Osteoblast (primary cell): ENCODE measurements at places on chromosomes 2 and 18. TPM values are rescaled to one million over a fixed set of nuclear protein-coding genes. Genes with fewer than 3 reads are reported as not detected.

DNA sequence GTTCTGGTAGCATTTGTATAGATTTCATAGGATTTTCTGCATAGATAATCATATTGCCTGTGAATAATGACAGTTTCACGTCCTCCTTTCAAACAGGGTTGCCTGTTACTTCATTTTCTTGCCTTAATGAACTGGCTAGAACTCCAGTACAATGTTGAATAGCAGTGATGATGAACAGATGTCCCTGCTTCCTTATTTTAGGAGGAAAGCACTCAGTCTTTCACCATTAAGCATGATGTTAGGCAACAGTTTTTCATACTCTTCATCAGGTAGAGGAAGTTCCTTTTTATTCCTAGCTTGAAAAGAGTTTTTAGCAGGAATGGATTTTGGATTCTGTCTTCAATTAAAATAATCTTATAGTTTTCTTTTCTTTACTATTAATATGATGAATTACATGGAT, 39.7 kb downstream of the C2orf76 start:
- H3K36me3 ChIP-seq: no peaks in the 10 kb centered on the region
- H3K4me3 ChIP-seq: no peak overlapping the region
- H3K27ac ChIP-seq: no peak overlapping the region
- no peaks in the 10 kb centered on the region for H3K27me3 ChIP-seq
- DNase-seq: no peak
- no peaks in the 10 kb centered on the region for H3K4me1 ChIP-seq

DNA sequence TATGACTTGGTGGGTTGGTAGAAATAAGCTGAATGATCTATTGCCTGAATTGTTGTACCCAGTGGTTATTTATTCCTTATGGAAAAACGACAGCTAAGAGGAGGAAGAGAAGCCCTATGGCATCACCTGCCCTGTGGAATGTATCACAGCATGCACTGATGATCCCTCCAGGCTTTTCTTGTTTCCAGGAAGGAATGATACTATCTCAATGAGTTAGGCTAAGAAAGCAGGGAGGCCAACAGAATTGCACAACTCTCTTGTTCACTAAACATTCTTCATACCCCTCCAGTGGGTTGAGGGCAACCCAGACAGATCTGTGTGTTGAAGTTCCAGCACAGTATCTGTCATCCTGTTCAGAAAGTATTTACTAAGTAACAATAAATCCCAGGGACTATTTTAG, 1001.7 kb upstream of the GYPC start:
- no peak overlapping the region for H3K27ac ChIP-seq
- no peaks in the 10 kb centered on the region for H3K4me1 ChIP-seq
- H3K4me3 ChIP-seq: no peak overlapping the region
- no peak for DNase-seq

DNA sequence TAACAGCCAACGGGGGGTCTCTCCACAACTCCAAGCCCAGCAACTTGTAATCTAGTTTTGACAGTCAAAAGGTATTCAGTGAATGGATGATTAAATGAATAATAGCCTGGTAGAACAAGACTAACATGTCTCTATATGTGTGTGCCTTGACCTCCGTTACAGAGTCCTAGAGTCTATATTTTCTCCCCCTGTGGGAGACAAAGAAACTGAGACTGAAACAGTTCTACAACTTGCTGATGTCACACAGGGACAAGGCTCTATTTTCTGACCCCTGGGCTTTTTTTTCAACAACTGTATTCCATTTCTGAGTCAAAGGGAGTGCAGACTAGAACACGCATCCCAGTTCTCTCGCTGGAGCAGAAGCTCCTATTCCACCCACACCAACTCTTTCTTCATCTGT, 223.6 kb upstream of the AGAP1 start:
- H3K27ac ChIP-seq: no peak overlapping the region
- H3K4me1 ChIP-seq: peaks cover 36% of the 10 kb centered on the region
- DNase-seq: no peak

GRCh38 chr2:9556121-9556743, 602 bp upstream of the ADAM17 start:
- H3K4me1 ChIP-seq: peaks cover 47% of the 10 kb centered on the region
- no peaks in the 10 kb centered on the region for H3K27me3 ChIP-seq
- H3K36me3 ChIP-seq: no peaks in the 10 kb centered on the region
- H3K4me3 ChIP-seq: peak overlapping the region; percentile 99
- H3K27ac ChIP-seq: peak overlapping the region; percentile 93

DNA sequence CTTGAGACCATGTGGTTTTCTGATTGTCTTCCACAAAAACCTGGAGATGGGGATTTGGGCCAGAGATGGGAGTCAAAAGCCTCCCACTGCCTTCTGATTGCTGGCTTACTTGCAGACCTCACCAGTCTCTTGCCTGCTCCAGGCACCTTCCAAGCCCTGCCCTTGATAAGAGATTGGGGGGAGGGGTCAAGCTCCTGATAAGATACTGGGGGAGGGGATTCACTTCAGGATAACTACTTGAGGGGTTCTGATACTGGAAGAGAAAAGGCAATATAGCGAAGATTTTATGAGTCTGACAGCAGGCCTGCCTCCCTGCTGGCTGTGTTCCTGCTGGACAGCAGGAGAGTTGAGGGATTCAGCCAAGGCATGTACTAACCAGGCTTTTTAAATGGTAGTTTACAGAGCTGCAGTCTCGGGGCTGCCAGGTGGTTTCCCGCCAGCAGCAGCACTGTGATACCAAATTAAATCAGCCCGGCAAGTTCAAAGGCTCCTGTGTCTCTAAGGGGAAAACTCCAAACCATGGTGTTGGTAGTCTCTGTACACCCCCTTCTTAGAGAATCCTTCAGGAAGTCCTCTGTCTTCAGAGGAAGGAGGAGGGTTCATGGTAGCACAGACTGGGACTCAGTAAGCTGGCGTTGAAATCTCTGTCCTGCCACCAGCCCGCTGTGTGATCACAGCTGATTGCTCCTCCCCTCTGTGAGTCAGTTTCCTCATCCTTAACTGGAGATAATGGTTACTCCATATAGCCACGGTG, 58.3 kb downstream of the FBXO36 start:
- peak overlapping the region; percentile 48 for H3K4me3 ChIP-seq
- H3K27ac ChIP-seq: peak overlapping the region; percentile 33
- DNase-seq: peak; percentile 84
- no peaks in the 10 kb centered on the region for H3K36me3 ChIP-seq
- H3K4me1 ChIP-seq: peaks cover 10% of the 10 kb centered on the region
- no peaks in the 10 kb centered on the region for H3K27me3 ChIP-seq

DNA sequence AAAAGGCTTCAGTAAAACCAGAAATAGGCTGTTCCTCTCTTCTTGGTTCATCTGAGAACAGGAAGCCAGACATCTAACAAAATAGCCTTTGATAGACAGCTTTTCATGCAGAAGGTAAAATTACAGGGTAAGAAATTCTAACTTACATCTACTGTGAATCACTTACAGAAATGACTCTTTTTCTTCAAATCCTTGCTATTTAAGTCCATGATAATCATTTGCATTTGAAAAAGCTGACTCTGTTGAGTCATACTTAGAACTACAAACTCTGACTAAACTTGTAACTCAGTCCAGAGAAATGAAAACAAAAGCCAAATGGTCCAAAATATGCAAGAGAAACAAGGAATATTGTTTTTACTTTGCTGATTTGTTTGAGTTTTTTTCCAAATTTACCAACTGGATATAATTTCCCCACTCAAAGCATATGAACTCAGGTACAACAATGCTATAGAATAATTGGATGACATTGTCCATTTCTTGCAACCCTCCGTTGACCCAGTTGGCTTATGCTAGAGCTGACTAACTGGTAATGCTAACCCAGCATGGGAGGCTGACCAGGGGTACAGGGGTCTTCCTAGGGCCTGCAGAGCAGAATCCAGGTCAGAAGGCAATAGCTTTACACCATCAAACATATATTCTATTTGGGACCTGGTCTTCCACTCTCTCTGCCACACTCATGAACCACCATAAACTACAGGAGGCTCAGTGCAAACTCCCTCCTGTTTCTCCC, 18.8 kb upstream of the MREG start:
- peaks cover 12% of the 10 kb centered on the region for H3K4me1 ChIP-seq
- no peaks in the 10 kb centered on the region for H3K27me3 ChIP-seq

DNA sequence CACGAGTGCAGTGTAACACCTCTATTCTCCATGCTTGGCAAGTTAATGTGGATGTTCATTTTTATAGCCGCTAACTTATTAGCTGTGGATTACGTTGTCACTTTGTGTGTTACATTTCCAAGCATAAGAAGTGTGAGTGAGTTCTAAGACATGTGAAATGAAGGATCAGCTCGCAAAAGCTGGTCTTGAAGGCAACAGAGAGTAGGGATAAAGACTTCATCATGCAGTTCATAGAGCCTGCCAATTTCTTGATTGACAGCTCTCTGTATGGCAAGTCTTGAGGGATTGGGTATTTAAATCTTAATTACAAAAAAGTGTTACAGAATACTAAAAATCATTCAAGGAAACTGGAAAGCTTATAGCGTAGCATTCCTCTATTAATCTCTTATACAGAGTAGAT, 25.8 kb upstream of the DPP4 start:
- H3K4me3 ChIP-seq: no peak overlapping the region
- H3K36me3 ChIP-seq: no peaks in the 10 kb centered on the region
- H3K4me1 ChIP-seq: no peaks in the 10 kb centered on the region
- no peak overlapping the region for H3K27ac ChIP-seq

DNA sequence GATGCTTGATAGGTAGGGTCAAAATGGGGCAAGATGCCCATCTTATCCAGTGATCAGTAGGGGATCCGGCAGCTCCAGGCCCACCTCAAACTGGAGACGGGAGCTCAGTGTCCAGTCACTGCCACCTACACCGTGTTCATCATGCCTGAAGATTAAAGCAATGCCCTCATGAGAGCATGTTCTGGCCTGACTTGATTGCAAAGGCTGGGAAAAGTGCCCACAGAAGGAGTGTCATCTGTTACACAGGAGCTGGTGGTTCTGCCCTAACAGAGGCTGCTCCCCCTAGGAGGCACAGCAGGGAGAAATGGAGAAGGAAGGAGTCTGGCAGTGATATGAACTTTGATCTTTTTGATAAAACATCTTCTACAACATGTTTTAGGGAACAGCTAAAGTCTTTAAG, 92.3 kb downstream of the CCBE1 start:
- no peaks in the 10 kb centered on the region for H3K27me3 ChIP-seq
- no peak overlapping the region for H3K4me3 ChIP-seq
- no peak for DNase-seq
- H3K27ac ChIP-seq: peak overlapping the region; percentile 64
- peaks cover 5% of the 10 kb centered on the region for H3K36me3 ChIP-seq
- H3K4me1 ChIP-seq: peaks cover 31% of the 10 kb centered on the region

- no peaks in the 10 kb centered on the region for H3K27me3 ChIP-seq
- no peaks in the 10 kb centered on the region for H3K4me1 ChIP-seq
- no peak overlapping the region for H3K27ac ChIP-seq
Measured at GRCh38 chr2:233440714-233441113, 86.4 kb downstream of the DGKD start.

- no peaks in the 10 kb centered on the region for H3K27me3 ChIP-seq
- H3K4me3 ChIP-seq: no peak overlapping the region
- no peak for DNase-seq
- no peaks in the 10 kb centered on the region for H3K36me3 ChIP-seq
Measured at GRCh38 chr2:239870863-239871262, 154.3 kb downstream of the NDUFA10 start.

- H3K4me3 ChIP-seq: no peak overlapping the region
- no peak overlapping the region for H3K27ac ChIP-seq
- no peak for DNase-seq
- no peaks in the 10 kb centered on the region for H3K27me3 ChIP-seq
Measured at GRCh38 chr2:193580176-193580950, 1385.6 kb upstream of the TMEFF2 start.

- H3K4me1 ChIP-seq: no peaks in the 10 kb centered on the region
- no peak for DNase-seq
- H3K27ac ChIP-seq: no peak overlapping the region
Measured at GRCh38 chr2:107215401-107216350, 329.7 kb upstream of the ST6GAL2 start.

DNA sequence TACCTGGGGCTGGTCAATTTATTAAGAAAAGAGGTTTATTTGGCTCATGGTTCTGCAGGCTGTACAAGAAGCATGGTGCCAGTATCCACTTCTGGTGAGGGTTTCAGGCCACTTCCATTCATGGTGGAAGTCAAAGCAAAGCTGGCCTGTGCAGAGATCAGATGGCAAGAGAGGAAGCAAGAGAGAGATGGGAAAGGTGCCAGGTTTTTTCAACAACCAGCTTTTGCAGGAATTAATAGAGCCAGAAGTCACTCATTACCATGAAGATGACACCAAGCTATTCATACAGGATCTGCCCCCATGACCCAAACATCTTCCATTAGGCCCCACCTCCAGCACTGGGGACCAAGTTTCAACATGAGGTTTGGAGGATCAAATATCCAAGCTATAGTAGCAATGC, 56.8 kb upstream of the ST3GAL5 start:
- H3K4me1 ChIP-seq: no peaks in the 10 kb centered on the region
- no peak for DNase-seq
- no peak overlapping the region for H3K27ac ChIP-seq
- no peaks in the 10 kb centered on the region for H3K27me3 ChIP-seq
- no peak overlapping the region for H3K4me3 ChIP-seq

- no peaks in the 10 kb centered on the region for H3K27me3 ChIP-seq
- no peaks in the 10 kb centered on the region for H3K4me1 ChIP-seq
- no peak overlapping the region for H3K27ac ChIP-seq
- no peaks in the 10 kb centered on the region for H3K36me3 ChIP-seq
Measured at GRCh38 chr18:50393802-50394201, 19.0 kb downstream of the SKA1 start.

GRCh38 chr2:36478332-36478738, 119.6 kb downstream of the FEZ2 start:
- H3K36me3 ChIP-seq: peaks cover 90% of the 10 kb centered on the region
- no peaks in the 10 kb centered on the region for H3K27me3 ChIP-seq
- no peak overlapping the region for H3K4me3 ChIP-seq
- DNase-seq: peak; percentile 82

DNA sequence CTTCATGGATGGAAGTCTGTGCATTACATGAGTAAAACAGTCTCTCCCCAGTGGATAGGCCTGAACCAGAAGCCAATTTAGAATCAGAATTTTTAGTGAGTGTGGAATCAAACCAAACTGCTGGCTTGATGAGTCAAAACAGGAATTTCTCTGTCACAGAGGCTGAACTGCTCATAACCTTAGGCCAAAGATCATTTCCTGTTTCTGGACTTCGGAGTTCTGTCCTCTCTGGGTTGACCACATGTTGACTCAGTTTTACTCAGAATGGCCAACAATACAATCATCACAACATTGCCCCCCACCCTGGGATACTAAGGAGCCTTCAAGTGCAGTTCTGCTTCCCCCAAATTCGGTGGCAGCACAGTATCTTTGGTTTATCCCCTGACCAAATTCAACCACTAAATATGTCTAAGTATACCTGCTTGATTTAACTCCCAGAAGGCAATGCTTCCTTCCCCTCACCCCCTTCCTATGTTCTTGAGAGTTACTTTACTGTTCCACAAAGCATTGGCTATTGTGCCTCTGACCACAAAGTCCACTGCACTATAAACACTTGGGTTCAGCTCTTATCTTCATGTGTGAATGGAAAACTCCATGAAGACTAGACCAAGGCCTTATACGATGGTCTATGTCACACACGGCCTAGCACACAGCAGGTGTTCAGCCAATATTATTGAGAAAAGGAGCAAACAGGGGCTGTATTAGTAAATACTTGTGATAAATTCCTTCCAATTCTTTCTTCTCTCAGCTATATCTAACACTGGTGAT, 67.8 kb downstream of the NXPH2 start:
- H3K27me3 ChIP-seq: no peaks in the 10 kb centered on the region
- H3K4me3 ChIP-seq: no peak overlapping the region

L3MBTL4 gene
- total RNA-seq: 0.36 and 0.88 TPM in 2 replicates

FBXO48 gene
- 0.72 and 0.88 TPM in 2 replicates for total RNA-seq

NLRC4 gene
- not detected in 2 replicates for total RNA-seq

RTP5 gene
- total RNA-seq: not detected in 2 replicates
